ELR (cell line): ENCODE measurements at places on chromosomes 2 and 18.

DNA sequence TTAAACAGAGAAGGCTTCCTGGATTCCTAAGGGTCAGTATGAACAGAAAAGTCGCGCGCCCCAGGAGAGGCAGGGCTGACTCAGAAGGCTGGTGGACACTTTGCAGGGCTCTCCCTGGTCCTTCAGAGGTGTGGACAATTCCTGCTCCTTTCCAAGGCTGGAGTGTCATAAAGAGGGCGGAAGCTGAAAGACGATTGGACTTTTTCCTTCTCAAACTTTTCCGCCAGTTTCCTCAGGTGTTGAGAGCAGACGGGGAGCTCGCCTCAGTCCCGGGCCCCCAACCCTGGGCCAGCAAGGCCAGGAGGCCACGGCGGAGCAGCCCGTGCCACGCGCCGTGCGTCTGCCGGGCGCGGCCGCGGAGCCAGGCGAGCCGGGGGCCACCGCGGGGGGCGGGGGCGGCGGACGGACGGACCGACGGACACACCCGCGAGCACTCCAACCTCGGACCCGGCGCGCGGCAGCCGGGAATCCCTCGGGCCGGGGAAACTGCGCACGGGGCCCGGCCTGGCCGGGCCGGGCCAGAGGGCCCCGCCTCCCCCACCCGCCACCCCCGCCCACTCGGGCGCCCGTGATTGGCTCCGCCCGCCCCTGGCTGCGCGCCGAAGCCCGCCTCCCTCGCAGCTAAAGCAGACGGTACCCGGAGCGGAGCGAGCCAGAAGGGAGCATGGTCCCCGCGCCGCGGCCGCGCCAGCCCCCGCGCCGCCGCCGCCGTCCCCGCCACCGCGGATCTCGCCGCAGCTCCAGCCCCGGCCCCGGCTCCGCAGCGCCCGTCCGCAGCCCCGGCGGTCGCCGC lies at the start of gene KLHL29:
Gene KLHL29 (plus strand): TSS at position 629 of the 793 bp plus-strand sequence. CDS start 177,018 bp downstream, outside the sequence.
- DNase-seq = peak; percentile 80

- no peak for DNase-seq
Observed at GRCh38 chr2:66283787-66284186, 151.1 kb upstream of the MEIS1 start.

GRCh38 chr2:239819974-239820555 lies 205.1 kb downstream of the NDUFA10 start:
- no peak for DNase-seq

- peak; percentile 33 for DNase-seq
Observed at GRCh38 chr18:58991167-58991798, 126.6 kb downstream of the ZNF532 start.

DNA sequence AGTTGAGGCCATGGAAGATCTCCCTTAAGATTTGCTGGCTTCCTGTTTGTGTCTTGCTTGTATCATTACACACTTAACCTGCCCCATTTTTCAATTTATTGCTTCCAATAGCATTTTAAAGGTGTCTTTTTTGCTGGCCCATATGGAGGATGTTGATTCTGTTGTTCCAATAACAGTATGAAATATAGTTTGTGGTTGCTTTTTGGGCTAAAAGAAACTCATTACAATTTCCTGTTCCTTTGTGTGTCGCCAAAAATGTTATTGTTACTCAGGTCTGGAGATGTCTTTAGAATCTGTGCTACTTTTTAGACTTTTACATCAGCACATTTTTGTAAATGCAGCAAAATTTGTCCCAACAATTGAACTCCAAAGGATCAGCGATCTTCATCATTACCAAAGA lies 234.0 kb upstream of the ITGA4 start:
- DNase-seq = no peak

DNA sequence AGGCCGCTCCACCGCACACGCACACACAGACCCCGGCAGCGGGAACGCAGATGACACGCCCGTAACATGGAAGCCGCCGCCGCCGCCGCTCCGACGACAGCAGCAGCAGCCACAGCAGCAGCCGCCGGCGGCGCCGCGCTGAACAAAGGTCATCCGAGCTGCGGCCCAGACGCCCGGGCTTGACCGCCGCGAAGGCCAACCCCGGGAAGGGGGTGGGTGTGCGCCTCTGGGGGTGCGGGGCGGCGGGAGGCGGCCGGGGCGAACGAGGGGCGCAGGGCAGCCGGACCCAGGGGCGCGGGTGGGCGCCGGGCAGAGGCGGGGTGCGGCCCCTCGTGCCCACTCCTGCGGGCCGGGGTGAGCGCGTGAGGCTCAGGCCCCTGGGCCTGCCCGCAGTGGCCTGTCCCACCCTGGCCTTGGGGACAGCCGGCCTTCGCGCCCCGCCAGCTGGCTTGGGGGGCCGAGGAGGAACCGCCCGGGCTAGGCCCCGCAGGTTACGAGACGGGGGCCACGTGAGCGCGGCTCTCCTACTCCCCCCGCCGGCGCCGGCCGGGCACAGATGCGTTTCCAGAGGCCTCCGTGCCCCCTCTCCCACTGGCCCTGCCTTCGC lies 1.0 kb upstream of the ZNF532 start:
- peak; percentile 64 for DNase-seq
